Activated naive CD4-positive, alpha-beta T cell treated with Interleukin-2 at 50 U/mL for 16 hours (primary cell): ENCODE measurements at places on chromosomes 7 and 10.

DNA sequence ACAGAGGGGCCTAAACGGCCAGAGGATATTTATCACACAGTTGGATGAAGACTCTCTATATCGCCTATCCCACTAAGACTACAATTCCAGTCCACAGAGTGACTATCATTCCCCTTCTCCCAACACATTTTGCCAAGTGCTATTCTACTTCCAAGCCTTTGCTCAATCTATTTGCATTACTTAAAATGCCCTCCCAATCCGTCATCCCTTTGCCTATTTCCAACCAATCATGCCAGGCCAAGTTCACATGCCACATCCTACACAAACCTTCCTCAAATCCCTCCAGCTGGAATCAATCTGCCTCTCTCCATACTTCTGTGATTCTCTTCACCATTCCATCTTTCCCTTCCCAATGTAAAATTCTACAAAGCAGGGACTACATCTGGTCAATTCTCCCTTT is 38.2 kb downstream of the SMURF1 start:
- no peak for DNase-seq

DNA sequence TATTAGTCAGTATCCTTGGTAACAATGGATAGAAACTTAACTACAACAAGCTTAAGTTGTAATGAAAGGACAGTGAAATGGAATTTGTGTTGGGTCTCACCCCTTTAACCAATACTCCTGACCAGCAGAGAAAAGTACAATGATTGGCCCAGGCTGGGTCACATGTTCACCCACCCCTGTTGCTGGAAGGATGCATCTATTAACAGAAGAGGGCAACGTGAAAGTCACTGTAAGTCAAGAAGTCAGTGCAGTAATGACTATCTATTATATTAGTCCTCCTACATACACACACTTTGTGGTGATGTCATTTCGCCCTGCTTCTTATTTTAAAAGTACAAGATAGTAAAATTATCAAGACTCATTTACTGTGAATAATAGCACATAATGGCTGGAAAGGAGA is 16.2 kb downstream of the PNLIPRP2 start:
- no peak for DNase-seq

- DNase-seq = no peak
These were observed 241.3 kb upstream of the CELF2 start for GRCh38 chr10:10776363-10776762.

DNA sequence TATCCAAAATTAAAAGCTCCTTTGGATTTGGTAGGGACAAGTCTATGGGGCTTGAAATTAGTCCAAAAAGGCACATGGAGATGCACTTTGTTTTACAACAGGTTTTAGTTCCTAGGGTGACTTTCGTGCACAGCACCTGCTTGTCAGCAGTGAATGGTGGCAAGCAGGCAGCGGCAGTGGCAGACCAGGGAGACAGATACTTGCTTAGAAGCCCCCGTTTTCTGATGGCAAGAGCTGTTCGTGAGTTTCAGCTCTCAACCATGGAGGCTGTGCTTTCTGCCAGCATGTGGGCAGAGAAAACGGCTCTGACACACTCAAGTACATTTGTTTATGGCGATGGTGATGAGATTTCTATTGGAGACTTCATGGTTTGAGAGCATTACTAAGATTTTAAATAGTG is 61.7 kb upstream of the SHH start:
- DNase-seq = no peak

GRCh38 chr10:105609451-105609850 is 968.4 kb downstream of the SORCS3 start:
- no peak for DNase-seq
